ENCODE measurements at places on chromosomes 7 and 10.
A peak's percentile ranks its signal among the peaks of the same experiment; 100 is the strongest.

- DNase-seq: no peak
Observed at GRCh38 chr10:118551535-118552100, 43.8 kb downstream of the PRLHR start.

GRCh38 chr10:105650306-105650705 is 1009.2 kb downstream of the SORCS3 start:
- no peak for DNase-seq

DNA sequence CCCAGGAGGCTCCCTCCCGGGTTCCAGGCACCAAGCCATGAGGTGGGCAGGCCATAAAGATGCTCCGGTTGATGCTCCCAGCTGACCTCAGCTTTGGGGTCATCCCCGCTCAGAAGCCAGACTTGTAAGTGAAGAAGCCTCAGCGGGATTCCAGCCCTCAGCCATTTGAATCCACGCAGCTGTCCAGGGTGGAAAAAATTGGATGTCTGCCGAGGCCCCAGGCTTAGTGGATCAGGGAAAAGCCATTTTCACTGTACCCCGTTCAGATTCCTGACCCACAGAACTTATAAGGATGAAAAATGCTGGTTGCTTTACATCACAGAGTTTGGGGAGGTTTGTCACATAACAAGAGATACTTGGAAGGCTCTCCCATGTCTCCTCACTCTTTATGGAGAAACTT is 49.2 kb upstream of the CPN1 start:
- DNase-seq: no peak

DNA sequence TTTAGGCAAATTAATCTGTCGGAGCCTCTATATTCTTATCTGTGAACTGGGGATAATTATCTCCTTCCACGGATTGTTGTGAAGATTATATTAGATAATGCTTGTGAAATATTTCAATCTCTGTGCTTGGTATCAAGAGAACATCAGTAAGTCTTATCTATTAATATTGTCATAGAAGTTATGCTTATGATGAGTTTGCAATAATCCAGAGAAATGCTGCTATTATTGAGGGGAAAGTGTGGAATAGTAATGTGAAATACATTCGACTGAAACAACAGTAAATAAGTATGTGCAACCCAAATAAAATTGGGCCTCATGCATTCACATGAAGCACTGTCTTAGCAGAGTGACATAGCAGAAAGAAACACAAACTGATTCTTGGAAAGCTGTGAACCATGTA is 13.7 kb downstream of the RHOBTB1 start:
- no peak for DNase-seq

DNA sequence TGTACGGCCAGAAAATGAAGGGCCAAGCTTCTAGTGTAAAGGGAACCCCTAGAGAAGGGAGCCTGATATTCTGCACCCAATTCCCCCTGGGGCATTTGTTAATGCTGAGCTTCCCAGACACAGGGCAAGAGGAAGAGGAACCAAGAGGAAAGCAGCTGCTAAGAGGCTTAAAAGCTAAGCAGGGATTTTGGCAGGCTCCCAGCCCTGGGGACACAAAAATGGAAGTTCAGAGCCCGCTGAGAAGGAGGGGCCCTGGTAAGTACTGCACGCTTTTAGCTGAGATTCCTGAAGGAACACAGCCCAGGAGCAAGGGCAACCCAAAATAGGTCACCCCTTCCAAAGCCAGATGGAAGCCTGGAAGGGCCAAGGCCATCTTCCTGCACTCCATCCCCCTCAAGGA is 387.3 kb upstream of the MGMT start:
- no peak for DNase-seq

DNA sequence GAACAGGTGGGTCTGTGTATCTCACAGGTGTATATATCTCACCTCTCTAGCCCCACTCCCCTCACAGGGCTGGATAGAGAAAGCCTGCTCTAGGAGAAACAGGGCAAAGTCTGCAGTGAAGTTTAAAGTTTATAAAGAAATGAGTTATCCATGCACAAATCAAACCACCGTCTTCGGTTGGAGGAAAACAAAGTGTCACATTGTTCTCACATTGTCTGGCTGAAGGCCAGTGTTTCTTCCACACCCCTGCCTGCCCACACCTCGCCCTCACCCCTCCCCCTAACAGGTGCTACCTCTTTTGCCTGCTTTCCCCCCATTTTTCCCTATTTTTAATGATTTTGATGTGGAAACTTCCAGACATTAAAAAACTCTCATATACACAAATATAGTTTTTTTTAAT is 25.8 kb downstream of the AQP1 start:
- DNase-seq: no peak

DNA sequence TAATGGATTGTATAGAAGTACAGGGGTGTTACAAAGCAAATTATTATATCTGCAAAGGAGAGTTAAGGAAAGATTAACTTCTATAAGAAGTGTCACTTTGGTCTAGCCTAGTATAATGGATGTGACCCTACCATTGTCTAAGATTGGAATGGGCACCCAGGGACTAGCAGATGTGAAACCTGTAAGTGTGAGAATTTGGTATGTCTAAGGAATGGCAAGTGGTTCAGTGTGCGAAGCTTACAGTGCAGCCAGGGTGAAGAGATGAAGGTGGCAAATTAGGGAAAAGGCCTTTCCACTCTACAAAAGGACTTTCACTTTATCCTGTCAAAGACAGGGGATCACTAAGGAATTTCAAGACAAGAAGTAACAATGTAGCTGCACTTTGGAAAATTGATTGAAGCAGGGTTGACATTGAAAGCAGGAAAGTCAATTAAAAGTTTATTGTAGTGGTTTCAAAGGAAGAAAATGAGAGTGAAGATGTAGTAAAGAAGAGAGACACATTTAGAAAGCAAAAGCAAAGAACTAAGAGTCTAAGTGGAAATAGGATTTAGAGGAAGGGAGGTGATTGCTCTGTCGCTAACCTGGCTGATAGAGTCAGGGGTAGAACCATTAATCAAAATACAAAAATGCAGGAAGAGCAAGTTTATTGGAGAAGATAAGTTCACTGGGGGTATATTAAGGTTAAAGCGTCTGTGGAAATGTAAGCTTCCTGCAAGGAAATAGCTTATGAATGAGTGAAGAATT is 47.4 kb downstream of the KCND2 start:
- no peak for DNase-seq

DNA sequence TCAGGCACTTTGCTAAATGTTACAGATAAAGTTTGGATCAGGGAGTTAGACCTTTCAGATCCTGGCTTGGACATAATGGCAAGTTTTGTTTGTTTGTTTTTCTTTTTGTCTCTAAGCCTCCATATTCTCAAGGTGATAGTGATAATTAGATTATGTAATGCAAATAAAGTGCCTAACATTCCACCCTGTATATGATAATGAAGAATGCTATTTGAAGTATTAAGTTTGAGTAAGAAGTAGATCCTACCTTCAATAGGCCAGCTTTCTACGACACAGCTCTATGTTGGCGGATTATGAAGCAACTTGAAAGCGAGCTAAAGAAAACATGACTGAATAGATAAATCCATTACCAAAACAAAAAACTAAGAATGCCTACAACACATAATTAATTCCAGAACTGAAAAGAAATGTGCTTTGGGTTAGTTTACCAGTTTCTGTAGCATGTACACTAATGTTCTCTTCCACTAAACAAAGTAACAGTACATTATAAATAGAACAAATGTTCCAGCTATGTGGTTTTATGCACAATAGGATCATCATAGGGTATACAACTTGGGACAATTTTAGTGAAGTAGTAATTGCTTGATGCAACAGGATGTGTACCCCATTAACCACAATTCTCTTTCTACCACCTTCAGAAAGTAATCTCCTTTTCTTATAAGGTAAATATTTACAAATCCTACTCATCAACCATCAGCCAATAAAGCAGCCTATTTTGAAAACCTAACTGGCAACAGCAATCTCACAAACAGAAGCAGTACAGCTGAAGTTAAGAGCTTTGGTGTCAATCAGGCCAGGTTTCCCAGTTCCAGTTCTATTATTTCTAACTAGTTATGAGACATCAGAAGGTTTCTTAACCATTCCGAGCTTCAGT is 1.5 kb downstream of the SEM1 start:
- no peak for DNase-seq

DNA sequence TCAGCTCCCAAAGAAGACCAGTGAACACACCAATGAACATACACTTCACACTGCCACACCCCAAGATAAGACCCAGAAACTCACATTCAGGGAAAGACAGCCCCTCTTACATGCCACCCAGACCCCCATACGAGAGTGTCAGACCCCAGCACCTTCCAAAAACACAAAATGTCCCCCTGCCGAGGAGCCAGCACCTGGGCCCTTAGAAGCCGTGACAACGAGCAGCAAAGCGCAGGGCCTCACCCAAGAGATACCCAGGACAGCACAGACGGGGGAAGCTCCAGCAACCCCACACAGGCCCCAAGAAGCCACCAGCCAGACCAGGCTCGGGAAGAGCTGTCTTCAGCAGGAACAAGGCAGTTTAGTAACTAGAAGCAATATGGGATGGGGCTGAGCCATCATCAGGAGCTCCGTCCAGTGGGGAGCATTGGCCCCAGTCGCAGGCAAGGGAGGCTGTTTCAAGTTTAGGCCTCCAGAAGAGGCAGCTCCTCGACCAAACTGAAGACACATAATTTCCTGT is 243.6 kb downstream of the PTPRN2 start:
- DNase-seq: no peak

GRCh38 chr10:4931587-4931986 is 31.6 kb upstream of the AKR1C1 start:
- no peak for DNase-seq

GRCh38 chr10:79436066-79436849 is 9.2 kb downstream of the ZCCHC24 start:
- DNase-seq: no peak

DNA sequence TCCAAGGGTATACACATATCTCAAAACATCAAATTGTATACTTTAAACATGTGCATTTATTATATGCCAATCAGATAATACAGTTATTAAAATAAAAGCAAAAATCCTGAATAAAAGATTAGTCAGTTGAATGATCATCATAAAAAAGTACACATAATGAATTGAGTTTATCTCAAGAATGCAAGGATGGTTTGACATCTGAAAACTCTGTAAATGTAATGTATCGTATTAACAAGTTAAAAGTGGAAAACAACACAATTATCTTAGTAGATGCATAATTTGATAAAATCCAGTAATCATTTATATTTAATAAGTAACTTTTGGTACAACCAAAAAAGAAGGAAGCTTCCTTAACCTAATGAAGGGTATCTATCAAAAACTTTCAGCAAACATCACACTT is 86.6 kb downstream of the COL28A1 start:
- no peak for DNase-seq

DNA sequence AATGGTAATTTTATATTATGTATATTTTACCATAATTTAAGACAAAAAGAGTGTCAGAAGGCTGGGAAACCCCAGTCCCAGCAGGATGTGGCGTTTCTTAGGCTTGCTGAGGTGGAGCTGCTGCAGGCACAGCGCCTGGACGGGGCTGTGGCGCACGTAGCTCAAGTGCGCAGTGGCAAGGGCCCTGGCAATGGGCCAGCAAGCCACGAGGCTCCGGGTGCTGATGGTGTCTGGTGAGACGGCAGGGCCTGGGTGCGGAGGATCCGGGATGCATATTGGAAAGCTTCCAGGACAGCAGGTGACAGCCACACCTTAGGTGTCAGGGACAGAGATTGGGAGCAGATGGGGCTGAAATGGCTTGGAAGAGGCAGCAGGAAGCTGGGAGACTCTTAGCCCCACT is 37.2 kb downstream of the CLEC2L start:
- DNase-seq: no peak

- DNase-seq: no peak
Observed at GRCh38 chr7:126411032-126411820, 841.5 kb downstream of the GRM8 start.

GRCh38 chr10:7337431-7338171 is 73.2 kb downstream of the SFMBT2 start:
- peak; percentile 7 for DNase-seq

DNA sequence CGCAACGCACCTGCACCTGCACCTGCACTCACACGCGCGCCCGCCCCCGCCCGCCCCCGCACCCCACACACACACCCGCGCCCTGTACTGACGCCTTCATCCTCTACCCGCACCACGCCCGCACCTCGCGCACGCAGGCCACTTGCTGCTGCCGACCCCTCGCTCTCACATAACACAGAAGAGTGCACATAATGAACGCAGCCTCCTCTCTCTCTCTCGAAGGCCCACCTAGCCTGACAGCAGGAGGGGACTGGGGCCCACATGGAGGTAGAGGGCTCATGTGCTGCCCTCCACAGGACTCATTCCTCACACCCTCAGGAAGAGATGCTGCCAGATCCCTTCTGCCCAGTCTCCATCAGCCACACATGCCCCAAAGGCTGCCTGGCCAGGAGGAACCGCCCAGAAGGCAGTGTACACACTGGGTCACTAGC is 432 bp upstream of the CAMK2B start:
- DNase-seq: no peak

DNA sequence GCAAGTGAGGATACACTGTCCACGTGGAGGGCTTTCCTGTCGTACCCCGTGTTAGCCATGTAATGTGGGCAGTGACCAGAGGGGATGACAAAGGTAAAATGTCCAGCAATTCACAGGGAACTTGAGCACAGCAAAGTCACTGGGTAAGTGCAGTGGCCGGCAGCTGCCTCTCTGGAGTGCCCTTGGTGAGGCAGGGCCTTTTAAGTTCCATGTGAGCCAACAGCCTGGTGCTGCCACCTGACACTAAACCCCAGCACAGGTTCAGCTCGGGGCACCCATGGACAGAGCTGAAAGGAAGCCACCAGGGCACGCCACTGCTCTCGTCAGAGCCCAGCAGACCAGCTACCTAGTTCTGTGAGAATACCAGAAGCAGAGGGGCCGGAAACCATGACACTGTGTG is 168.3 kb downstream of the PRKAG2 start:
- no peak for DNase-seq

GRCh38 chr10:102409604-102410428 is 8.8 kb downstream of the PSD start:
- DNase-seq: no peak

- no peak for DNase-seq
Observed at GRCh38 chr7:157543791-157544190, 207.0 kb downstream of the DNAJB6 start.

- DNase-seq: no peak
Observed at GRCh38 chr10:17734432-17735080, 17.4 kb upstream of the TMEM236 start.

DNA sequence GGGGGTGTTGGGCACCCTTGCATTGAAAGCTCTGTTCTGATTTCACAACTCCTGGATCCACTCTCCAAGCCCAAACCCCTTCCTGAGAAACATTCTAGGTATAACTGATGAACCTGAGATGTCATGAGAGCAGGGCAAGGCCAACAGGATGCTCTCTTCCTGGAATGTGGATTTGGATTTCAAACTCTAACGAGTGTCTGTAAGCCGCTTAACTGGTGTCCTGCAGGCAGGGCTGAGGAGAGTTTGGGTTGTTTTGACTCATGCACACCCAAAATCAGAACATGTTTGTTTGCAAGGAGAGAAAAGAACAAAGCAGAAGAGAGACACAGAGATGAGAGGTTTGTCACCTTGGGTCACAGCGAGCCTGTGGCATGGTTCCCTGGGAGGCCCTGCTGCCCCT is 24.6 kb upstream of the AKR1E2 start:
- DNase-seq: no peak

DNA sequence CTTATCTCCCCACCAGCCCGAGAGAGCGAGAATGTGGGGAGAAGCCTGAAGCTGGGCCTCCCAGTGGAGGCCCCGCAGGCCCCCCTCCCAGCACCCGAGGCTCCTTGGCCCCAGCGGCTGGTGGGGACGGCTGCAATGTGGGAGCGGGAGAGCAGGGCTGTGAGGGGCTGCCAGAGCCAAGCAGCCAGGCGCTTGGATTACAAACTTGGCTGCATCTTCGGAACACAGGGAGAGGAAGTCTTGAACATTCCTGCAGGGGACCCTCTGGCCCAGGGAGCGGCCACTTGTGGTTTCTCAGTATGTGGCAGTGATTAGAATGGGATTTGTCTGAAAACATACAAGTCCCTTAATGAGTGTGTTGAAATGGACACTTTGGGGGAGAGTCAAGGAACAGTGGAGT is 23.2 kb downstream of the ELN start:
- no peak for DNase-seq
